ENCODE measurements at places on chromosomes 6 and 20.
A peak's percentile ranks its signal among the peaks of the same experiment; 100 is the strongest.

DNA sequence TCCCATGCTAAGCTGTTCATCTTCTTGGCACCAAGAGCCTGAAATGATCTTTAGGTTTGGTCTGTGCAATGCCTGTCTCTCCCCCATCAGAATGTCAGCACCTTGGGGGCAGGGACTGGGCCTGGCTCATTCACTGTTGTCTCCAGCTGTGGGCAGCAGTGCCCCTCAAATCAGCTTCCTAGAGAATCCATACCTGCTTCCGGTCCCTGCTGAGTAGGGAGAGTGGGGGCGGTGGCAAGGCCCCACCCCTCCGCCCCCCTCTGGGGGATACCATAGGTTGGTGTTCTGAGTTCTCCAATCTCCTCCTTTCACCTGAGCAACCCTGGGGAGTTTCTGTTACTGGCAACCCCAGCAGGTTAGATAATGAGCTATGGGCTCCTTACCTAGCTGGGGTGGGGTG, 19.2 kb upstream of the SPDEF start:
- DNase-seq, result no peak

GRCh38 chr6:155248008-155249001, 15.5 kb upstream of the CLDN20 start:
- peak; percentile 43 for DNase-seq

- DNase-seq, result no peak
These were observed 24.3 kb downstream of the HTR1E start for GRCh38 chr6:86961455-86962200.

DNA sequence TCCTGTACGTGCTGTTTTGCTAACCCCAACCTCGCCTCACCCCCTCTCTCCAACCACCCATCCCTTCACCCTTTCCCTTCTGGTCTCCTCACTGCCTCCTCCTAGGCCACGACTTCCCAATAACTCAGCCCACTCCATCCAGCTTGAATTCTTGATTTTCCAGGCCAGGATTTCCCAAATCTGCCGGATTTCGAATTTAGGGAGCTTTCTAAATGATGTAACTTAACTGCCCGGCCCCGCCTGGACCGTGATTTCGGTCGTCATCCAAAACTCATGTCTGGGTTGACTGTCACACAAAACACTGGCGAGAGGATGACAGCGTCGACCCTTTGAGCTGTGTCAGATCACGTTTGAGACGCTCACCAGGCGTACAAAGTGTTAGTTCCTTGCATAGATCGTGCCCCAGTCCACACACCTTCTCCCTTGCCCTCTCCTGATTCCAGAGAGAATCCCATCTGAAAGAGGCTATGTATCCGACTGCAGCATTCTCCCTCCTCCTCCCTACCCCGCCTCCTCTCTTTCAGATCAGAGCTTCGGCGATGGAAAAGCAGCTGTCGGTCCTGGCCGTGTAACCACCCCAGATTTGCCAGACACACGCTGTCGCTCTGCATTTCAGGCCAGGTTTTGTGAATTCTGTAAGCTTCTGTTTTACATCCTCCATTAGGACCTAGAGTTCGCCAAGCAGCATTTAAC, 168.2 kb downstream of the GPX5 start:
- no peak for DNase-seq

- peak; percentile 77 for DNase-seq
These were observed 659 bp downstream of the TMX4 start for GRCh38 chr20:8018958-8019245.

- peak; percentile 2 for DNase-seq
These were observed 264.3 kb upstream of the RIMS1 start for GRCh38 chr6:71621918-71622519.

DNA sequence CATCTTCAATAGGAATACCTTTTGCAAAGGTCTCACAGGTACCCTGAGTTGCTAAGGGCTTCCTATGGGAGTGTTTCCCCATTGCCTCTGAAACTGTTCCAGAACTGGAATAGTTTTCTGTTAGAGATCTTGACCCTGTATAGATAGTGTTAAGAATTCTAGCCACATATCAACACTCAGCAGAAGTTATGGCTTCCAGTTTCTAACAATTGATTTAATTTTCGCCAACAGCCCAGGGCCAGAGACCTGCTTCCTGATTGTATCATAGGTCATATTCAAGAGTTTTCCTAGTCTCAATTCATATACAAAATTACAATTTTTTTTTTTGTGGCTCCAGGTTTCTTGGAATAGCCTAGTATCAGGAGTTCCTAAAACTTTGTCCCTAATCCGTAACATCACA, 61.0 kb downstream of the PXDC1 start:
- DNase-seq, result no peak

- no peak for DNase-seq
These were observed 2.4 kb downstream of the C6orf132 start for GRCh38 chr6:42140032-42140431.

GRCh38 chr20:58044931-58045555, 183.4 kb downstream of the ANKRD60 start:
- no peak for DNase-seq

DNA sequence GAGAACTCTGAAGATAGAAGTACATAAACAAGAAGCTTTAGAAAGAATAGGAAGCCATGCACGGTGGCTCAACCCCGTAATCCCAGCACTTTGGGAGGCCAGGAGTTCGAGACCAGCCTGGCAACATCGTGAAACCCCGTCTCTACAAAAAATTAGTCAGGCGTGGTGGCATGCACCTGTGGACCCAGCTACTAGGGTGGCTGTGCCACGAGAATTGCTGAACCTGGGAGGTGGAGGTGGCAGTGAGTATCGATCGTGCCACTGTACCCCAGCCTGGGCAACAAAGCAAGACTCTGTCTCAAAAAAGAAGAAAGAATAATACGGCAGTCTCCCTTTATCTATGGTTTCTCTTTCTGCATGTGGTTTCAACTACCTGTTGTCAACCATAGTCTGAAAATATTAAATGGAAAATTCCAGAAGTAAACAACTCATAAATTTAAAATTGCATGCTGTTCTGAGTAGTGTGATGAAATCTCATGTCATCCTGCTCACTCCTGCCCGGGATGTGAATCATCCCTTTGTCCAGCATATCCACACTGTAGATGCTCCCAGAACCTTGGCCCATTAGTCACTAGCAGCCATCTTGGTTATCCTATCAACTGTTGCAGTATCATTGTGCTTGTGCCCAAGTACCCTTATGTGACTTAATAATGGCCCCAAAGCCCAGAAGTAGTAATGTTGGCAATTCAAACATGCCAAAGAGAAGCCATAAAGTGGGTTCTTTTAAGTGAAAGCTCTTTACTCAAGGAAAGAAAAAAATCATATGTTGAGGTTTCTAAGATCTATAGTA, 22.1 kb downstream of the DEK start:
- peak; percentile 62 for DNase-seq

DNA sequence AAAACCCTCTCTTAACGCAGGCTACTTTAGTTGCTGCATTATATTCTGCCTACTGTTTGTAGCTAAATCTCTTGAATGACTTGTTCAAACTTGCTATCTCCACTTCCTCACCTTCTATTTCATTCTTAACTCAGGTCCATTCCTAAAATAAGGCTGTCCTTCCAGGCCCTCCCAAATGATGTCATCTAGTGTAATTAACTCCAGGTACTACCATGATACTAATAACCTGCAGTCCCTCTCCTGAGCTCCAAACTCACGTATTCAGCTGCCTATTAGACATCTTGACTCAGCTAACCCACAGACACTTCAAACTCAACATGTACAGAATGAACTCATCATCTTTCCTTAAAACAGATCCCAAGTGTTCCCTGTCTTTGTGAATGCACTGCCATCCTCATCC, 10.5 kb upstream of the TOP1 start:
- no peak for DNase-seq

- no peak for DNase-seq
These were observed 4.8 kb upstream of the PRPH2 start for GRCh38 chr6:42727087-42727611.

- DNase-seq, result no peak
These were observed 4.1 kb upstream of the CRYBG1 start for GRCh38 chr6:106356378-106356777.

GRCh38 chr6:107677399-107677798, 146.7 kb downstream of the SCML4 start:
- no peak for DNase-seq

DNA sequence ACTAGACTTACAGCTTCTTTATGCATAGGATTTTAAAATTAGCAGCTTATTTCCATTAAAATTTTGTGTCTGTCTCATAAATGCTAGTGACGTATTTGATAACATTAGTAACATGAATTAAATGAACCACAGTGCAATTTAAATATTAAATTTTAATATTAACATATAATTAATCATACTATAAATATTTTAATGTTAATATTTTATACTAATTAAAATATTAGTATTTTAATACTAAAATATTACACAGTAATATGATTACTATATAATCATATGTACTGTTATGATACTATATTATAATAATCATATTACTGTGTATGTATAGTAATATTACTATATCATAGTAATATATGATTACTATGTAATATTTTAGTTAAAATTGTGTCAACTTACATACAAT, 73.7 kb downstream of the CHD6 start:
- no peak for DNase-seq

GRCh38 chr6:140775061-140775460, 1357.7 kb upstream of the GJE1 start:
- no peak for DNase-seq

DNA sequence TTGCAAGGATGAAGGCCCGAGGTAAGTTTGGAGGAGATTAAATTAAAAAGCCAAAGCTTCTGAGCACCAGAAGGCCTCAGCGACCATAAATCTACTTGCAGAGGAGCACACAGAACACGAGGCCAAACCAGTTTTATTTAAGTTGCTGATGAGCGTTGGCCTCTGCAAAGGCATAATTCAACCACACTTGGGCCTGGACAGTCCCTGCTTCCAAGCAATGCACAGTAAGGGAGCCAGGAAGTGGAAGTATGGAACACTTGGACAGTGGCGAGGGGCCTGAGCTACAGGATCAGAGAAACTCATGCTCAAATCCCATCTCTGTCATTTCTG, 92.8 kb downstream of the PTPRT start:
- DNase-seq, result no peak

DNA sequence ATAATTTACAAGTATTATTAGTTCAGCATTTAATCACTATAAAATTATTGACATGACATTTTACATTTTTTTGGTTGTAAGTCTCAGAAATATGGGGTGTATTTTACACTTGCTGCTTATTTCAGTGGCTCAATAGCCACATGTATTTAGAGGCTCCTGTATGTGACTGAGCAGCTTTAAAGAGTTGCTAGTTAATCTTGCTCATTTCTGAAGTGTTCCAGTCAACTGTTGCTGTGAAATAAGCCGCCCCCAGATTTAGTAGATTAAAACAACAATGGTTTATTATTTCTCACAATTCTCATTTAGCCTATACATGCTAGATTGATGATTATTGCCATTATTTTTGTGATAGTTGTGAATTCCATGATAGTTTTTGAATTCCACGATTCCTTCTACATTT, 23.0 kb downstream of the CD109 start:
- DNase-seq, result no peak

GRCh38 chr6:125393449-125393858, 91.7 kb upstream of the HDDC2 start:
- DNase-seq, result no peak

DNA sequence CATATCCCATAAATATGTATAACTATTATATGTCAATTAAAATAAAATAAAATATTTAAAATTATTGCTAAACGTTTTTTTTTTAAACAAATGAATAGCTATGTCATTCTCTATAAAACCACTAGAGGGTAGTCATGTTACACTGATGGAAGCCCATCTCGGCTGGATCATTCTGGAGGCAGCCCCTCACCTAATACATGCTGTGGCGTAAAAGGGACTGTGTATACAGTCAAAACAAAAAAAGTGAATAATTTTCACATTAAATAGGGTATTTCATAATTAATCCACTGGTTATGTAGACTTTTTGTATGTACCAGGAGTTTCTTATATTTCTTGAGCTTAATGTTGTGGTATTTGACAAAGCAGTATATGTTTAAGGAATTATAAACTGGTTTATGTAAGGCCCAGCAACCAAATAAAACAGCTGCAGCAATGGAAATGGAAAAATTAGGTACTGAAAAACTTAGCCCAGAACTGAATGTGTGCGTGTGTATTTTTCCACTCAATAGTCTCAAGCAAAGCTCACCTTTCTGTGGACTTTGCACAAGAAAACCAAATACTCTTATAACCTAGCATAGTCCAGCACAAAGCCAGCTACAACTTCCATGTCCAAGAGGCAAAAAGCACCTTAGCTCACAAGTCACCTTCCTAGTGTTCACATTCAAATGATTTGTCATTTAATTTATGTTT, 81.7 kb downstream of the COL9A1 start:
- peak; percentile 12 for DNase-seq

- DNase-seq, result peak; percentile 15
These were observed 47.8 kb downstream of the ELOVL5 start for GRCh38 chr6:53300656-53301551.

DNA sequence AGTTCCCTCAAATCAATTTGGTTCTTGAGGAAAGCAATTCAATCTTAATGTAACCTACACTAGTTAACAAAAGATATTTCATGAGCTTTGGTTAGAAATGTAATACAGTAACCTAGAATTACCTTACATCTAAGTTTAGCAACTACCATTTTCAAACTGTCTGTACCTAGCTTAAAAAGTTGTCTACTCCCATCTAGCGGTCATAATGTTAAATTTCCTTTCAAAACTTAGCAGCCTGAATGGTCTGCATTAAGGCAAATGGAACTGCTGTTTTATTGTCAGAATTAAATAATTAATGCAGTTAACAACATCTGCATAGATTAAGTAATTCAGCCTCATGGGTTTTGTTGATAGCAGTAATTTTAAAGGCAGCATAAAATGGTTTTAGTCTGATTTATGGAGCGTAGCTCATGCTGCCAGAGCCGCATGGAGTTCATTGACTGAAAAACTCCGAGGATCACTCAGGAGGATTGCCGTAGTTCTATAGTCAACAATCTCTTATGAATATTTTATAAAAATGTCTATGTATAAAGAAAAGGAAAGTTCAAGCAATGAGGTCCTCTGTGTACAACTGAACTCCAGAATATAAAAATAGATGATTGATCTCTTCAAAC, 485.4 kb upstream of the MANEA start:
- DNase-seq, result peak; percentile 41

GRCh38 chr20:38196076-38196475, 31.0 kb upstream of the TGM2 start:
- no peak for DNase-seq

DNA sequence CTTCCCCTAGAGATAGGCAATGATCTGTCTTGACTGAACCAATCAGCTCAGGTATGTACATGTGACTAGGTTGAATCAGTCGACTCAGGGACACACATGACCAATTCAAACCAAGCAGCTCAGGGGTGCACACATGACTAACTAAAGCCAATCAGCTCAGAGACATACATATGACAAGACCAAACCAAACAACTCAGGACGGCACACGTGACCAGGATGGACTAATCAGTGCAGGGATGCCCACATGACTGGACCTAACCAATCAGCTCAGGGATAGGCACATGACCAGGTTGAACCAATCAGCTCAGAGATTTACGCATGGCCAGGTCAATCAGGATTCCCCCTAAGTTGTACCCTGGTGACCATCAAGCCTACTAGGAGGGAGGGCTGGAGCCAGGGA, 310.3 kb downstream of the CDH26 start:
- no peak for DNase-seq

GRCh38 chr6:160960839-160961238, 30.7 kb upstream of the MAP3K4 start:
- no peak for DNase-seq

- no peak for DNase-seq
These were observed 51.9 kb upstream of the MRPS10 start for GRCh38 chr6:42269553-42269952.

GRCh38 chr6:26607434-26608230, 10.9 kb downstream of the ABT1 start:
- peak; percentile 72 for DNase-seq

- no peak for DNase-seq
These were observed 298.4 kb downstream of the BCKDHB start for GRCh38 chr6:80404889-80405288.

GRCh38 chr6:128290221-128290620, 230.2 kb downstream of the PTPRK start:
- DNase-seq, result no peak

Data from HepG2 (cell line).